ENCODE measurements at places on chromosomes 13 and 19. TPM values are rescaled to one million over a fixed set of nuclear protein-coding genes. Genes with fewer than 3 reads are reported as not detected.

DNA sequence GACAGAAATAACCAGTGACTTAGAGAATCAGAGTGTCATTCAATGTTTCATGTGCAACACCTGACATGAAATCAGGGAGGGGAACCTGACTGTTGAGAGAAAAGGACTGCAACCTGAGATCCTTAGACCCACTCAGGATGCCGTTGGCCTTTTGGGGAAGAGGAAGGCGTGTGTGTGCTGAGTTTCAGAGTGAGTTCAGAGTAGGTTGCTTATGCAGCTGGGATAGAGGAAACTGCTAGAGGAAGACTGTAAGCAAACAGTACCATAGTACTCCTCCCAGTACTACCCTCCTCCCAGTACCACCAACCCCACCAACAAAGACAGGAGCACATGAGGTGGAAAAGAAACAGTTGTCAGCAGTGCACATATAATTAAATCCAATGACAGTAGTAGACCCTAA, 63.7 kb downstream of the KL start:
- no peak for DNase-seq

DNA sequence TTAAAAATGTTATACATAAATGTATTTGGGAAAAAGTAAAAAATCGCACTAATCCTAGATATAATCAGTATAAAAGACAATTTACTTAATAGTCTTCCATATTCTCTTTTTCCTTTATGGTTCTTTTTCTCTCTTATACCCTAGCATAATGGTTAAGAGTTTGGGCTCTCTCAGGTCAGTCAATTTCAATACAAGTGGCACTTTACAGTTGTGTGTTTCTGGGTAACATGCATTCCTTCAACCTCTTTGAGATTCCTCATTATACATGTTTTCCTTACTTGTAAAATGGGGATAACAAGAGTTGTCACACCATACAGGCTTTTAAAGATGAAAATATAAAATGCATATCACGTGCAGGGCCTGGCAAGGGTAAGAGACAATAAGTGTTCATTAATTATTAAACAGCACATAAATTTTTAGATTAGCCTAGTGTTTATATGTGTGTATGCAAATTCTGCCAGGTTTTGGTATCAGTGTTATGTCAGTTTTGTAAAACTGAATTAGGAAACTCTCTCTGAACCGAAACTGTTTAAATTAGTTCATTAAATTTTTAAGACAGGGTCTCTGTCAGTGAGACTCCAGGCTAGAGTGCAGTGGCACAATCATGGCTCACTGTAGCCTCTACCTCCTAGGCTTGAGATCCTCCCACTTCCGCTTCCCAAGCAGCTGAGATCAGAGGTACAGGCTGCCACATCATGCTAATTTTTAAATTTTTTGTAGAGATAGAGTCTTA, 49.8 kb downstream of the ELF1 start:
- DNase-seq = no peak

GRCh38 chr19:18507021-18507726, 14.7 kb downstream of the ELL start:
- DNase-seq = no peak

Gene CFAP97D2
- total RNA-seq = not detected

Gene TPTE2
- total RNA-seq = not detected

Gene PLPP2
- 91.1 TPM for total RNA-seq
